Large intestine (tissue), 12 donors: ENCODE measurements at places on chromosomes 11 and 22.

DNA sequence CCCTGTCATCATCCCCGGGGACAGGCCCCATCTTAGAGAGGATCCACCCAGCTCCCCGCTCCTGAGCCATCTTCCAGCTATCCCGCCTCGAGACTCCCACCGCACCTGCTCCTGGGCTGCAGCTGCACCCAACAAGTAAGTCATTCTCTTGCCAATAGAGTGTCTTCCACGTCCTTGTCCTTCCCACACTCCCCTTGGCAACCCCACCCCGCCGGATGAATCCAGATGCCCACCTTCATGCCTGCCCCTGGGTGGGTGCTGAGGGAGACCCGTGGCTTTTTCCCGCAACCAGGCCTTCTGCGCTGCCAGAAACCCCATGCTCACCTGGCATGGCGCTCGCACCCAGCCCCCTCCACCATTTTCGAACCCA is 11.1 kb upstream of the C11orf24 start:
- no peak for DNase-seq

DNA sequence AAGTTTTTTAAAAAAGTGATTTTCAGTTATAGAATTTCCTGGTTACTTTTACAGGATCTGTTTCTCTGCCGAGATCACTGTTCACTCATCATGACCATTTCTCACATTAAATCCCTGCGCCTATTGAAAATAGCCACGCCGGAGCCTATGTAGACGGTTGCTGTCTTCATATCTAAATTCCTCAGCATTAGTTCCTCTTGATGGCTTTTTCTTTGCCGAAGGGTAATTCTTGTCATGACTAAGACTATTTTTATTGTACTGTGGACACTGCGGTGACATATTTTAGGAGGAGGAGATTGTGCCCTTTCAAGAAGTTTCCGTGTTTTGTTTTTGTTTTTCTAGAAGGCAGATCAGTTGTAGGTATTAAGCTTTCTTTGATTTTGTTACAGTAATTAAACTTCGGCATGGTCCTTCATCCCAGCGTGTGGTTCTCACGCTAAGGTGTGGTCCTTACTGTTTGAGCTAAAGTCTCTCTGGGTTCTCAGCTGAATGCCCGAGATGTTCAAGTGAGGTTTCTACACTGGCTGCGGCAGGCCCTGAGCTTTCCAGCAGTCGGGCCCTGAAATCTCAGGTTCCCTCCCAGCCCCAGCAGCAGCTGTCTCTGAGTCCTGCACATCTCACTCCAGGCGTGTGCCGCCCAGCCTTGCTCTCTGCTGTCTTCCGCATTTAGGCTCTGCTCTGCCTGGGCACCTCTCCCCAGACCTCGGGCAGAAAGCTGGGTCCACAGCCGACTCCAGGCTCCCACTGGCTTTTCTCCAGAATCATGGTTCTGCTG is 1110.5 kb downstream of the TBC1D22A start:
- no peak for DNase-seq

DNA sequence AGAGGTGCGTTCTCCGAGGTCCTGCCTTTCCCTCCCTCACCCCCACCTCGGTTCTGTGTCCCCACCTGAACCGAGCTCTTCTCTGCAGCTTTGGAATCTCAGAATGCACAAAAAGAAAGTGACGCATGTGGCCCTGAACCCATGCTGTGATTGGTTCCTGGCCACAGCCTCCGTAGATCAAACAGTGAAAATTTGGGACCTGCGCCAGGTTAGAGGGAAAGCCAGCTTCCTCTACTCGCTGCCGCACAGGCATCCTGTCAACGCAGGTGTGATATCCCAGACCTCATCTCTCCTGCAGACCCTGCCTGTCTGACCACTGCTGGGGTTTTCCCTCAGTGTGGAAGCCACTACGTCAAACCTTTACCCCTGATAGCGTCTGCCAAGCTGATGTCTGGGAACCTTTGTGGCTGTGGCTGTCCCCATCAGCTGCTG is 13.9 kb downstream of the ACP2 start:
- DNase-seq = no peak

DNA sequence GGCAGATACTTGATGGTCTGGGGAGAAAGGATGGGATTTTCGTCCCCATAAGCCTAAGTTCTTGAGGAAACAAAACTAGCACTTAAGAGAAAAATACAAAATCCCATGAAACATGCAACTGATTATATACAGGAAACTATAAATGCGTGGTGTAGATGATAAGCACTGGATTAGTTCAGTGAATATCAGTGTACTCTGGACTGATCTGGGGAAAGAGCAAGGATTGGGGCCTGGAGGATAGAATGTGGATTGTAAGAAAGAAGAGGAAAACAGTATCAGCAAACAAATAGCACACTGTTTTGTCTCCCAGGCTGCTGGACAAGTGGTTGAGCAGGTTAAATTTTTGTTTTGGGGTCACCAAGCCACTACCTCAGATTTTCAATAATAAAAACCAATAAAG is 49.8 kb downstream of the DCUN1D5 start:
- DNase-seq = peak; percentile 37

DNA sequence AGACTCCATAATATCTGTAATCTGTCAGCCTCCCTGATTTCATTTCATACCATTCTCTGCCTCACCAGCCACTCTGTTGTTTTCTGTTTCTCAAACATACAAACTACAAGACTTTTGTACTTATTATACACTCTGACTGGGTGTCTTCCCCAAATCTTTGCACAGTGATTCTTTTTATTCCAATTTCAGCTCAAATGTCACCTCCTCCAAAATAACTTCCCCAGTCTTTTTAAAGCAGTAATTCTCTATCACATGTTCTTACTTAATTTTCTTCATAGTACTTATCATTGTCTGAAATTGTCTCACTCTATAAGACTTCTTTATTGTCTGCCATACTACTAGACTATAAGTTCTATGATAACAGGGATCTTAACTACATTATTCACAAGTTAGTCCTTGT is 19.6 kb downstream of the SOX6 start:
- DNase-seq = no peak

DNA sequence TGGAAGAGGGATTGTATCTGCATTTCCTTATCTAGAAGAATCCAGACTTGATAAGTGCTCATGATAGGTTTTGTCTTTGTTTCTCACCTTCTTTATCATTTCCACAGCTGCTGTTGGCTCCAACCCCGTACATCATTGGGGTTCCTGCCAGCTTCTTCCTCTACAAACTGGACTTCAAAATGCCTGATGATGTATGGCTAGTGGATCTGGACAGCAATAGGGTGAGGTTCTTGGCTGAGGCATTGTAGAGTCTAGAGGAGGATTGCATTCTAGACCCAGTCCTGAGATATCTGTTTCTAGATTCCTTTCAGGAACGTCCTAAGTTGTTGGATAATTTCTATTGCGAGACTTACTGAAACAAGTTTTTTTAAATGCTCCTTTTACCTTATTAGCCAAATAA is 8.1 kb downstream of the MADD start:
- DNase-seq = no peak

DNA sequence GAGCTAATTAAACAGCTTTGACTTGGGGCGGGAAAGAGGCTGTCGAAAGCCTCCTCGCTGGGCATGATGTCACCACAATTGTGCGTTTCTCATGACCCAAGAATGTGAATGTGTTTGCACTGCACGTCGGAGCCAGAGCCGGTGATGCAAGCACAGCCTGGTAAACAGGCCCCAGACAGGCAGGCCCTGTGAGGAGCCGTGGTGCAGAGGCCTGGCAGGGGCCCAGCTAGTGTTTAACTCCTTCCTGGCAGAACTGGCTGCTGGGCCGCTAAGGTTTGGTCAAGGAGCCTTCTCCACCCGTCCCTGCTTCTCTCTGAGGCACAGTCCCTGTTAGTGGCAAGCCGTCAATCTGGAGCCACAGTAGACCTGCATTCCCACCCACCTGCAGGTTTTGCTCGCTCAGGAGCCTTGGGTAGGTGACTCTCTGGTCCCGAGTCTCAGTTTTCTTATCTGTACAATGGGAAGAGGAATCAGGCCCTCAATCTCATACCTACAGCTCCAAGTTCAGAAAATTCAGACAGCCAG is 25.4 kb upstream of the SMTN start:
- DNase-seq = peak; percentile 97

DNA sequence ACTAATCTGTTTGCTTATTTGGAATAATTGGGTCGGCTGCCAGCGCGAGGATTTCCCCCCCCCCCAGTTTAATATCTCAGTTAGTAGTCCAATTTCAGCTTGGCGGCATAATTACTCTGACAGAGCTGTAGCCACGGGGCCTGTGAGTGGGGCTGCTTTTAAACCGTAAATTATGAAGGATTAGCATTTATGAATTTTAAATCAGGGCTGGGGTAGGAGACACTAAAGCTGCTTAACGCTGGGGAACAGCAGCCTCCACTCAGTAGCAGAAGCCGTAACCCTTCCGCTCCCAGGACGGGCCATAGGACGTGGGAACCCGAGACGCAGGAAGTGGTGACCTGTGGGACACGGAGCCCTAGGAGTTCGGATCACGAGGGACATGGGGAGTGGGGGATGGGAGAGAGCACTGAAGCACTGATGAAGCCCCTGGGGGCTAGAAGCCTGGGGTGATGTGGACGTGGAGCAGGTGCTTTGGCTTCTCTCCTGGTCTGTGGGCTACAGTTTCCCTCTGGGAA is 66.2 kb upstream of the LMO1 start:
- DNase-seq = no peak

- no peak for DNase-seq
Measured at GRCh38 chr11:68052137-68052873, 13.5 kb downstream of the TCIRG1 start.

DNA sequence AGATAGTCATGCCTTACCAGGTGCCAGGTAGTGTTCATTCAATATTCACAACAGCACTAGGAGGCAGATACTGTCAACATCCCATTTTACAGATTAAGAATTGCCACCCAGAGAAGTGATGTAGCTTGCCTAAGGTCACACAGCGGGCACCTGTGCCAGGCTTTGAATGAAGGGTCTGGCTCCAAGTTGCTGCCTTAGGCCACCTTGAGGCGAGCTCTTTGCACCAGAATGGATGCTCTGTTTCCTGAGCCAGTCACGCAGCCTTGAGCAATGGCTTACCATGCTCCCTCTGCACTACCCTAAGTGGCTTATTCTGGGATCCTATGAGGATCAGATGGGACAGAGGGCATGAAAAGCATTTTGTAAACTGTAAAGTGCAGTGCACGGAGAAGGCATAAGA is 25.1 kb upstream of the TIMP3 start:
- DNase-seq = no peak

DNA sequence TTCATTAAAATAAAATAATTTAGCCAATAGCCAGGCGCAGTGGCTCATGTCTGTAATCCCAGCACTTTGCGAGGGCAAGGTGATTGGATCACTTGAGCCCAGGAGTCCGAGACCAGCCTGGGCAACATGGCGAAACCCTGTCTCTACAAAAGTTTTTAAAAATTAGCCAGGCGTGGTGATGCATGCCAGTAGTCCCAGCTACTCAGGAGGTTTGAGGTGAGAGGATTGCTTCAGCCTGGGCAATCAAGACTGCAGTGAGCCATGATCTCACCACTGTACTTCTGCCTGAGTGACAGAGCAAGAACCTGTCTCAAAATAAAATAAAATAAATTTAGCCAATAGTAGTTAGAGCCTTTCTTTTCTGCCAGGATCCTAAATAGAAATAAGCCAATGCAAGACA is 12.2 kb downstream of the HPS5 start:
- DNase-seq = no peak

- DNase-seq = no peak
Measured at GRCh38 chr22:47787501-47788227, 1025.2 kb downstream of the TBC1D22A start.

- DNase-seq = peak; percentile 53
Measured at GRCh38 chr11:94794287-94795168, 26.4 kb downstream of the AMOTL1 start.

- no peak for DNase-seq
Measured at GRCh38 chr22:20523086-20523983, 15.9 kb downstream of the MED15 start.

DNA sequence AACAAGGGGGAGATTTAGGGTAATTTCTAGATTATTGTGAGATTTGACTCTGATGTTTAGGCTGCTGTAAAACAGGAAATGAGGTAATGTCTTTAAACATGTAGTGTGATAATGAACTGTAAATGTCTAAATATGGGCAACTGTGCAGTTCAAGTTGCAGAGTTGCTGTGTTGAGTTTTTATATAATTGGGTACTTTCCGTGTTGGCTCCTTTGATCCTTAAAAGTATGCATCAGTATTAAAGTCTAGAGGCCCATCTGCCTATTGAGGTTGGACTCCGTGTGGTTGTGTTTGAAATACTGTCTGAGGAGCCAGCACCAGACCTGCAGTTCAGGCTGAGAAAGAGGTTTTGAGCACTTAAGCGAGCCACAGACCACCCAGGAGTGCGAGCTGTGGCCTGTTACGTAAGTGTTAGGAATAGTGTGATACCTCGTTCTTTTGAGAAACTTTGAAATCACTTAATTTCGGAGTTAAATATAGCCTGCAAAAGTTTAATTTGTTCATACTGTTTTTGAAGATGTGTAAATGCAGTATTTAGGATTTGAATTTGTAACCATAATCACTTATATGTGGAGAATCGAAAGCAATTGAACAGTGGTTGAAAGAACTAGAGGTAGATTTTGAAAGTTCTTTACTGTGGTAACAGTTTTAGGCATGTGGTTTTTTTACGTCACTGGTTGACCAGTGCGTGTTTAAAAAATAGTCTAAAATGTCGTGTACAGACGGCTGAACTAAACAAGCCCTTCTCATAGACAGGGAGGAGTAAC is 9.0 kb downstream of the FAM118A start:
- no peak for DNase-seq

DNA sequence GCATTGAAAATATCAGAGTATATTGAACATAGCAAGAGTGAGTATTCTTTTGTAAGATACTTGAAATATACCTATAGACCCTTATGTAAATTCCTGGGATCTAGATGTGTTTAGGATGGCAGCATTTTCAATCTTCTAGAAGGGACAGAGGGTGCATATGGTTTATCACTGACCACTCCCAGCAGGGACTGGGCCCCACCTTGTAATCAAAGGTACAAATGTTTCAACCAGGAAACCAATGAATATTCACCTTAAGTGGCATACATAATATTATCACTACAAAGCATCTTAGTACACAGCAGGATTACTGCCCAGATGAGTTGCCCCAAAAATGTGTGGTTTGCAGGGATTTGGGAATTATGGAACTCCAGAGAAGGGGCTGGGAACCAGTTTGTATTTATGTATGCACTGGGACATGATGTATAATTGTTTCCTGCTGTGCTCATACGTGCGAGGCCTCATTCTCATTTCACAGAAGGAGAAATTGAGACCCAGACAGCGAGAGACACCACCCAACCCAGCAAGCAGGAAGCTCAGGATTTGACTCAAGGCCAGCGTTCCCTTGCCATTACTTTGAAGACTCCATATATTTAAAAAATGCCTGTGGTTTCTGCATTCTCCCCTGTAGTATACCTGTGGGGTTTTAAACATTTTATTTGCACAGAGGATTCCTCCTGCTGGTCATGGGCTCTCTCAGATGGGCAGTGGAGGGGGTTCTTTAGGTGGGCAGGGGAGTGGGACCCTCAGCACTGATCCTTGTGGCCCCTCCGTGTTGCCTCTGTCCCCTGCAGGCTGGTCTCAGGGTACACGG is 5.2 kb downstream of the APOL4 start:
- no peak for DNase-seq
